ENCODE measurements at places on chromosomes 13 and 19.

GRCh38 chr19:30672926-30673325 is 300.7 kb downstream of the ZNF536 start:
- no peak for DNase-seq

GRCh38 chr19:11554160-11554559 is 4.9 kb downstream of the ELOF1 start:
- DNase-seq: no peak

DNA sequence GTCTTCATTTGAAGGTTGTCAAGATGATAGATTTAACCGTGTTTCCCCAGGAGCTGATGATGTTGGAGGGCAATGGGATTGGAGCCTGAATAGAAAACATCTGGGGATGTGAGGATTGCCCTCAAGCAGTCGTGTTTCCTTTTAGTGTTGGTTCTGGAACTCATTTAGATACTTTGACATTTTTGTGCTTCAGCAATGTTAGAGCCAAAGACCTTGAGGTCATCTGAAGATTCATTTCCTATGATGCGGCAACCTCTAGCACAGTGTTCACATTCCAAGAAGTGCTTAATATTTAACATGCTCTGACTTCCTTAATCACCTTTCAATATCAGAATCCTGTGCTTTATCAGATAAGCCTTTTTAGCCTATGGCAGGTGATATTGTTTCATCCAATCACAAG is 82.7 kb downstream of the SLC10A2 start:
- DNase-seq: no peak

DNA sequence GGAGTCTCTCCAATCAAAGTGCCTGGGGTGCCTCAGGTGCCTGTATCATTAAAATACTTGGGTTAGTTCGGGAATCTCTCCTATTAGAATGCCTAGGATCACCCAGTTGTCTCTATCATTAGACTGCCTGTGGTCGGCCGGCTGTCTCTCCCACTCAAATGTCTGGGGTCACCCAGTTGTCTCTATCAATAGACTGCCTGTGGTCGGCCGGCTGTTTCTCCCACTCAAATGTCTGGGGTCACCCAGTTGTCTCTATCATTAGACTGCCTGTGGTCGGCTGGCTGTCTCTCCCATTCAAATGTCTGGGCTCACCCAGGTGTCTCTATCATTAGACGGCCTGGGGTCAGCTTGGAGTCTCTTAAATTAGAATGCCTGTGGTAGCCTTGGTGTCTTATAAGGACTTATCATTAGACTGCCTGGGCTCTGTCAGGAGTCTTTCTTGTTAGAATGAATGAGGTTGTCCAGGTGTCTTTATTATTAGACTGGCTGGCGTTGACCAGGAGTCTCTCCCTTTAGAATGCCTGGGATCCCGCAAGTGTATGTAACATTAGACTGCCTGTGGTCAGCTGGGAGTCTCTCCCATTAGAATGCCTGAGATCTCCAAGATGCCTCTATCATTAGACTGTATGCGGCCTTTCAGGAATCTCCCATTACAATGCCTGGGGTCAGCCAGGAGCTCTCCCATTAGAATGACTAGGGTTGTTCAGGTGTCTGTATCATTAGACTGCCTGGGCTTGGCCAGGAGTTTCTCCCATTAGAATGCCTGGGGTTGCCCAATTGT is 1555.5 kb downstream of the UQCRFS1 start:
- DNase-seq: no peak

- no peak for DNase-seq
Observed at GRCh38 chr13:41017159-41017558, 2.0 kb downstream of the ELF1 start.

- DNase-seq: no peak
Observed at GRCh38 chr13:51818781-51819511, 15.0 kb upstream of the DHRS12 start.

DNA sequence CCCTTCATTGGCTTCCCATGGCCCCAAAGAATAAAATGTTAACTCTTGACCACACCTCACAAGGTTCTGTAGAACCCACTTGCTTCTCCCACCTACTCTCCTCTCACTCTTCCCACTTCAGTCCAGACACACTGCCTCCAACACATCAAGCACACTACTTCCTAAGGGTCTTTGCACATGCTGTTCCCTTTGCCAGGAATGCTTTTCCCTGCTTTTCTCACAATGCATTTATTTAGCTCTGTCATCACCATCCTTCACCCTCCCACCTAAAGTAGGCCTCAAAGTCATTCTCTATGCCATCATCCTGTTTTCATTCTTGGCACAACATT is 7.9 kb downstream of the IFNL1 start:
- DNase-seq: no peak

GRCh38 chr13:43157796-43158195 is 134.4 kb downstream of the DNAJC15 start:
- no peak for DNase-seq

DNA sequence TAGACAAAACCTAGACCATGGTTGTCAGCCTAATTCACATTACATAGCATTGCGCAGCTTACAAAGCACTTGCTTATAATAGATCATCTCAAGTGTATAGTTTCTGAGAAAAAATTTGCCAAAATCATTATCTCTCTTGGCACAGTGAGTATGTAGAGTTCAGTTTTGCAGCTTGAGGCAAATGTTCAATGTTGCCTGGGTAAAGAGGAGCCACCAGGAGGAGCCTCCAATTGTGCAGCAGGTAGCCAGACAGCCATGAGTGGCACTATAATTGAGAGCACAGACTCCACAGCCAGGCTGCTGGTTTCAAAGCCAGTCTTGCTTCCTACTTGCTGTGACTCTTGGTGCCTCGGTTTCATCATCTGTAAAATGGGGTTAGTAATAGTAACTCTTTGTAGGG is 24.0 kb upstream of the OLFM4 start:
- no peak for DNase-seq

DNA sequence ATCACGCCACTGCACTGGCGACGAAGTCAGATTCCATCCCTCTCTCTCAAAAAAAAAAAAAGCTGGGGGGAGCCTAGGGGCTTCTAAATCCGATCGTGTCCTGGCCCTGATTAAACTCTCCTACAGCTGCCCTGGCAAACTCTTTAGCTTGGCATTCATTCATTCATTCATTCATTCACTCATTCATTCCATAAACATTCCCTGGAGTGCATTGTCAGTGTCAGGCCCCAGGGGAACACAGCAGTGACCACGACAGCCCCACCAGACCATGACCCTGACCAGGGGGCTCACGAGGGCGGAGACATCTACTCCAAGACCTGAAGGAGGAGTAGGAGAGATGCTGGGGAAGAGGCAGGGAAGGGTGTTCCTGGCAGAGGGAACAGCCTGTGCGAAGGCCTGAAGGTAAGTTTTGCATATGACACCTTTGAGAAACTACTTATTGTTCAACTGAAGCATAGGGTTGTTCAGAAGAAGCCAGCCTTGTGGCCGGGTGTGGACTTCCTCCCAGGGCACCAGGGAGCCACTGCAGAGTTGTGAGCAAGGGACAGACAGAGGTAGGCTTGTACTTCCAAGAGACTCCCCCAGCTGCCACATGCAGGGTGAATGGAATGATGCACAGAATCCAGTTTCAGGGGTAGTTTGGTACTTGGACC is 24.5 kb downstream of the CEACAM16 start:
- DNase-seq: no peak

DNA sequence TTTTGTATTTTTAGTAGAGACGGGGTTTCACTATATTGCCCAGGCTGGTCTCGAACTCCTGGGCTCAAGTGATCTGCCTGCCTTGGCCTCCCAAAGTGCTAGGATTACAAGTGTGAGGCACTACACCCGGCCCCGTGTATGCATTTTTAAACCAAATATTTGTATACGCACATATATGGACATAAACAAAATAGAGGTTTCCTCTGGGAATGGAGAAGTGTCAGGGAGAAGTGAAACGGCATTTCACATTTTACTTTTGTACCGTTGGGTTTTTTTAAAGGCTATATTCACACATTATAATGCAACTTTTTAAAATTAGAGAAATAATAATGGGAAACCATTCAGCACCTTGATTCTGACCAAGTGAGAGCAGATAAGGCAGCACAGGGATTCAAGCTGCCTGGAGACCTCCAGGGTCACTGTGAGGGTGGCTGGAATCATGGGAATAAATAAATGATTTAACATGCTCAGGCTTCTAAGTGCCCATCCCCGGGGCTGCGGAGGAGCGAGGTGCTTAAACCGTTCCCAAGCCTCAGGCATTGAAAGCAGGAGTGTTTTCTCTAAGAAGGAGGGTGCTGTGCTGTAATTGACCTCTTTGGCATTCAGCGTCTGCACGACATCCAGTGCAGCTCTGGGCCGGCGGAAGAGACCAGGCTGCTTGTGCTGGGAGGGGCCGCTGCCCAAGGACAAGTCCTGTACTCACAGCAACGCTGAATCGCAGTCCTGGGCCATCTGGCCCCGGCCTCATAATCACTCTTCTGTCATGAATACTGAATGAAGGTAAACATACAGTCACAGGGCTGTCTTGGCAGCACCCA is 24.7 kb downstream of the GPR42 start:
- no peak for DNase-seq

DNA sequence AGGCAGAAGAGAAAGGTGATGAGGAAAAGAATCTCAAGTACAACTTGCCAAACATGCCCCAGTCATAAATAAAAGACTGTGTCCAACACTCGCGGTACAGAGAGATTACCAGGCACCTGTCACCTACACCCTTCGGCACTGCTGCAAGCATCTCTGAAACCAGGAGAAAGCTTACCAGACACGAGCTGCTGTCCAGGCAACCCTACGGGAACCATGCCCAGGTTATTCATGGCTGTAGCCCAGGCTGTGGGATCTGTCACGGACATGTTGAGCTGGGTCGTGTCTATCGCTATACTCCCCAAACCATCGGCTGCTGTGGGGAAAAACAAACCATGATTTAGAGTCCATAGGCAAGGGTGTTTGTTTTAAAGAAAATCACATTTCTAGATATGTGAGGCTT is 375.0 kb downstream of the ENOX1 start:
- DNase-seq: no peak

DNA sequence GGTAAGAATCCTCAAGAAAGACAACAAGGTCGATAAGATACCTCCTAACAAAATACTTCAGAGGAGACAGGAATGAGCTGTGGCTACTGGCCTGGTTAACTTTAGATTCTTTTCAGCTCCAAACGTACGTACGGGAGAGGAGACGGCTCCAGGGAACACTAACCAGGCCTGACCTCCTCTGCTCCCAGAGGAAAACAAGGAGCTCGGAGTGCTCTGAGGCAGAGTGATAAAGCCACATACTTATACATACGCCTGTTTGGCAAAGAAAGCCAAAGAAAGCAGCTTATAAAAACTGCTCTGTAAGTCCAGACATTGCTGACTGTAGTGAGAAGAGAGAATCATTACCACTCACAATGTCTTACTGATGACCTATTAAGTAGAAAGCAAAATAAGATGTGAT is 263.9 kb downstream of the MZT1 start:
- DNase-seq: no peak

DNA sequence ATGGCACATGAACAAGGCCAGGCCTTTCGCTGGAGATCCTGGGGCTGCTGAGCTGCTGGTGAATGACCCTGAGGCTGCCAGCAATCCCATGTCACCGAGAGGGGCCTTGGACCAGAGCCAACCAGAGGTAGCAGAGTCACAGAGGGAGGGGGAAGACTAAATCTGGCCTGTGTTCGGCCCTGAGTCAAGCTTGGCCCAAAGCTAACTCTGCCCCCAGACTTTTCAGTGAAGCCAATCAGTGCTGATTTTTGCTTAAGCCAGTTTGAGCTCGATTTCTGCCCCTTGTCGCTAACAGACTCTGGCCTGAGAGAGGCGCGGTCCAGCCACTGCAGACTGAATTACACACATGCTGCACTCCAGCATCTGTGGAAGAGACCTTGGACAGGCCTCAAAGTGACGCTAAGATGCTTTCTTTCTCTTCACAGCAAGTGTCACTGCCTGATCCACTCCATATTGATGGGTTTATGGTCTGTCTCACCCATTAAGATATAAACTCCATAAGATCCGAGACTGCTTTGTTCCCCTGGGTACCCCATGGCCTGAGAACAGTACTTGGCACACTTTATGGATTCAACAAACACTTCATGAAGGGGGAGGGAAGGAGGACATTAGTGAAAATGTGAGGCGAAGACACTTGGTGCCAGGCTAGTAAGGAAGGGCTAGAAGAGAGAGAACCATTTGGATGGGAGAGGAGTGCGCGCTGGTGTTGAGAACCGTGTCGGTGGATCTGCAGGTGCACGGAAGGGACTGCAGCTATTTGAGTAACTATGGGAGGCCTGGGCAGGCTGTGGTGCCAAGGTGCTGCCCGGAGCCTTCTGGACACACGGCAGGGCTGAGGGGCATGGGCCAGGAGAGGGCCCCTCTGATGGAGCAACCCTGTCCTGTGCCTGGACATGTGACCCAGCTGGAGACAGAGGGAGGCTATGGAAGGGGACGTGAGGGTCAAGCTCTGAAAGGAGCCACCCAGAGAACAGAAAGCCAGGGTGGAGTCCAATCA is 17.6 kb downstream of the RANBP3 start:
- no peak for DNase-seq

DNA sequence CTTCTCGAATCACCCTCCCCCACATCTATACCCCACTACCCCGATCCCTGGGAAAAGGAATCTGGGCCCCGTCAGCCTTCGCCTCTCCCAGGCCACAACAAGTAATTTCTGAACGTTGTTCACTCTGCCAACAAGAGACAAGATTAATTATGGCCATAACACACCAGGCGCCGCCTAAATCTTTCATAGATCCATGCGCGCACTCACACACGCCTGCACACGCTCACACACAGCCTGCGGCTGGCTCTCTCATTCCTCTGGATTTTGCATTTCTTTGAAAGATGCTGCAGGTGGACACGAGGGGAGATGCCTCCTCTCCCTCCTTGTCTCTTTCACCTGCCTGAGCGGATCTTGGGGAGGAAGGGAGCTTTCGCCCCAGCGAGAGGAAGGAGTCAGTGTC is 17.1 kb downstream of the ZNRF4 start:
- DNase-seq: no peak

- peak; percentile 86 for DNase-seq
Observed at GRCh38 chr19:10000171-10000826, 10.0 kb downstream of the COL5A3 start.

GRCh38 chr19:664913-665443 is 2.0 kb upstream of the RNF126 start:
- DNase-seq: peak; percentile 90

DNA sequence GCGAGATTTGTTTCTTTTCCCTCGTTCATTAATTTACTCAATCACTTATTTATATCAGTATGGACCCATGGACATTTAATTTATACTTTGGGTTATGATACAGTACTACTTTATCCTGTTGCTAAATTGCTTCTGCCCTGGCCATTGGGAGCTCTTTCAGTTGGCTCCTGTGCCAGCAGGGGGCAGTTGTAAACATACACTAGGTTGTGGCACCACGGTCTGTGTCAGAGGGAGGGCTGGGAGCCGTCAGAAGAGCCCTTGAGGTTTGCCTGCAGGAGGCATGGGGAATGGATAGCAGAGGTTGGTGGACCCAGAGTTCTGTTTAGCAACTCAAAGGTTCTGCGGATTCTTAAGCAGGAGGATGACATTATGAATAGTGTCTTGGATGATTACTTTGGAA is 94.3 kb downstream of the ERCC5 start:
- no peak for DNase-seq

DNA sequence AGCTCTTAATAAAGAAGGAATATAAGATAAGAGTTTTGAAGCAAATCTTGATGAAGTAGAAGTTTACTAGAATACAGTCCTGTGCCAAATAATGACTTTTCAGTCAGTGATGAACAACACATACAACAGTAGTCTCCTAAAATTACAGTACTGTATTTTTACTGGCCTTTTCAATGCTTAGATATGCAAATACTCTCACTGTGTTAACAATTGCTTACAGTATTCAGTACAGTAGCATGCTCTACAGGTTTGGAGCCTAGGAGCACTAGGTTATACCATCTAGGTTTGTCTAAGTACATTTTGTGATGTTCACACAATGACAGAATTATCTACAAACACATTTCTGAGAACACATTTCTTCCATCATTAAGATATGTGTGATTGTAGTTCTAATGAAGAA is 316.7 kb upstream of the KLHL1 start:
- DNase-seq: no peak
